Small intestine (tissue), 16 donors: ENCODE measurements at places on chromosomes 12 and 14. TPM values are rescaled to one million over a fixed set of nuclear protein-coding genes. Genes with fewer than 3 reads are reported as not detected.

FZD10 gene
- 1.6 TPM for polyA plus RNA-seq

KCNH5 gene
- polyA plus RNA-seq: not detected

PIANP gene
- polyA plus RNA-seq: 1.7 TPM

GRCh38 chr12:39692258-39692853, 72.8 kb upstream of the ABCD2 start:
- DNase-seq: no peak

GRCh38 chr12:66066137-66066928, 64.2 kb downstream of the LLPH start:
- no peak for DNase-seq

- DNase-seq: no peak
Measured at GRCh38 chr12:111439657-111440151, 34.0 kb downstream of the SH2B3 start.

DNA sequence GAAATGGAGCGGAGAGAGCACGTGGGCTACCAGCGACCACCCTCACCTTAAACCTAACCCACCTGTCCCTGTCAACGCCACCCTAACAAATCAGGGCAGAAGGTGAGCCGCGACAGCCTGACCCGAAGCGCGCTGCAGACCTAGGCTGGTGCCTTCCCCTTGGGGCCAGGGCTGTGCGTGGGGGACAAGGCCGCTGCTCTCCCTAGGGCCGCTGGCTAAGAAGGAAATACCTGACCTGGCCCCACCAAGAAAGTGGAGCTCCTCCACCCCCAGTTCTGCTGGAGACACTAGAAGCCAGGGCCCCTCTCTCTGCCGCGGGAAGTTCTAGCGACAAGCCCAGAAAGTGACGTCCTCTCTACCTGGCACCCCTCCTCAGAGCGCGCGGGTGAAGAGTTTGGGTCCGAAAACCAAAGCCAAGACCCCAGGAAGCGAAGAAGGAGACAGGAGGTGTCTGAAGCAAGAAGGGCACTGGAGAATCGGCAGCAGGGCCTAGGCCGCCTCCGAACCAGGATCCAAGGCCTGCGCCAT, 7.5 kb downstream of the SIX1 start:
- DNase-seq: no peak

DNA sequence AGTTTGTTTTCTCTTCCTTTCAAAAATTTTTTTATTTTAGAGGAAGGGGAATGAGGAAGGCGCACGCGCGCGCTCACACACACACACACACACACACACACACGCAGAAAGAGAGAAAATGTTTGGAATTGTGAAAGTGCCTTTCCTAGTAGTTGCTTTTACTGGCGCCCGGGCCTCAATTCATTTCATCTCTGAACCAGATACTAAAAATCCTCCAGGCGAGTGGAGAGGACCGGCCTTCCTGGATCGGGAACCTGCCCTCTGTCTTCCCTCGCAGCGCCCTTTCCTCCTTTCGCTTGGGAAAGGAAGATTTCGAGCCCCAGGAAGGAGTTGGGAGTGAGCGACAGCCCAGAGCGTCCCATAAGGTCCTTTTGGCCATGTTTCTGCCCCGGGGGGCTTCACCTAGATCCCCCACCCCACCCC, 7.8 kb upstream of the TBX3 start:
- no peak for DNase-seq

DNA sequence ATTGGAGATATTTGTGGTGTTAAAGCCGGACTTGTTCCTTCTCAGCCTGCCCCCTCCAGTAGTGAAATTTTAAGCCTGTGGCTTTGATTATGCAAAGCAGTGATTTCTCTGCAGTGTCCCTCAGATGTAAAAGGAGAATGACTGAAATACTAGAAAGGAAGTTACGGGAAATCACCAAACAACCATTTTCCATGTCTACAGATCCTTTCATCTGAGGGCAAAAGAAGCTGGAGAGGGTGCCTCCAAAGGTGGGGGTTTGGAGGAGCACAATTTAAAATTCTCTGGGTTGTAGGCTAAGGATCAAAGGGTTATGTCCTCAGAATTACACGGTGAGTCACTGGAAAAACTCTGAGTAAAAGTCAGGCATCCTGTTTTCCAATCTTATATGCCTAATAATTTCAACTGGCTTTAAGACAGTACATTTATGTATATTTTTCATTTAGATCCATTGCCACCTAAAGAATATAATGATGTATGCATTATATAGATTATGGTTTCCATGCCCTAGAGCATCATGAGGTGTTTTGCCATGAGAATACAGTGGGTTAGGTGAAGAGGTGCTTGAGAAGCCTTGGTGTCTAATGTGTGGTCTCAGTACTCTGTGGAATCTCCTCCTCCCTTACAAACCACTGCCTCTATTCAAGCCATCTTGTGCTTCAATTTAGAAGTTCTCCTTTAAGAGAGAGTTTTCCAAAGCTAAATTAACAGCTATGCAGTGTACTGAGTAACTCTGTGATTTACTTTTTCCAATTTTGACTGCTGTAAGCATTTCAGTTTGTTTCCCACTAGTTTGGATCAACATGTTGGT, 362.1 kb downstream of the RAD51B start:
- no peak for DNase-seq
